CD8-positive, alpha-beta memory T cell (primary cell): ENCODE measurements at places on chromosomes 13 and 19.

GRCh38 chr19:41297628-41298347, 12.2 kb upstream of the CCDC97 start:
- no peak for DNase-seq

- DNase-seq = no peak
Measured at GRCh38 chr13:38759390-38759789, 72.5 kb downstream of the FREM2 start.

- no peak for DNase-seq
Measured at GRCh38 chr13:48979892-48980291, 4.2 kb downstream of the FNDC3A start.

DNA sequence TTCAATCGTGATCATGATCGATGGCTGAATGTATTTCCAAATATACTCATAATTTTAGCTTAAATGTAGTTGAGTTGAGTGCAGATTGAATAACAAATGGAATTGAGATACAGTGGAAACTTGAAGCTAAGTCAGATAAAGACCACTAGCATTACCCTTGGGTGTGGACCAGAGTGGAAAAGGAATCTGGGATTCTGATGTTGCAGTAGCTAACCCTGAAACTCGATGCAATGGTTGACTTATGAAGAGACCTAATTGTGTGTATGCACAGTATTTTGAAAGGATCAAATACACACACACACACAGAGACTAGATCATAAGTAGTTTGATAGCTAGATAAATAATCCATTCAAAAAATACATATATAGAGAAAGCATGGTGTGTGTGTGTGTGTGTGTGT, 135.8 kb downstream of the RXFP2 start:
- DNase-seq = no peak

DNA sequence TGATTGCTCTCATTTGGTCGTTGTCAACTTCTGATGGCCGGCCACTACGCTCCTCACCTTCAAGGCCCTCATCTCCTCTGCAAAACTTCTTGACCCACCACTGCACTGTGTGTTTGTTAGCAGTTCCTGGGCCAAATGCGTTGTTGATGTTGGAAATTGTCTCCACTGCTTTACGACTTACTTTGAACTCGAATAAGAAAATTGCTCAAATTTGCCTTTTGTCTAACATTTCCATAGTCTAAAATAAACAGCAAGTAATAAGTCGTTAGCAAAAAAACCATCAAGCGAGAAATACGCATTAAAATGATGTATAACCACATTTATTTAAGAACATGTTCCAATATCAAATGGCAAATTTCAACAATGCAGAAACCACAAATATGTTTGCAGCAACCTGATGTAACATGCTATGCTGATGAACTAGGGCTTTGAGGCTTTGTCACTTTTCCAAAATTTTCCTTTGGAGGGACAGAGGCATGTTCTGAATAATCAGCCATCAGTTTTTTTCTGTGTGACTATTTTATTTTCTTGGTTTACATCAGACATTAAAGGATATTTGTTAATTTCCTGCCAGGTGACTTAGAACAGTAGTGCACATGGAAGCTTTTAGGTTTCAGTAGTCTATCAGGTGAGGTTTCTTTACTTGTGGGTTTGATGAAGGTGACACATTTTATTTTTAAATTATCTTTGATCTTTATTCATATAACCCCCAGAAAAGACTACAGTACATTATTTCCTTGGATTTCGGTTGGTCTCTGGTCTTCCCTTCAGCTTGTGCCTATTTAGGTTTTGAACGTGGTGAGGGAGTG, 74.7 kb upstream of the TEX29 start:
- no peak for DNase-seq

DNA sequence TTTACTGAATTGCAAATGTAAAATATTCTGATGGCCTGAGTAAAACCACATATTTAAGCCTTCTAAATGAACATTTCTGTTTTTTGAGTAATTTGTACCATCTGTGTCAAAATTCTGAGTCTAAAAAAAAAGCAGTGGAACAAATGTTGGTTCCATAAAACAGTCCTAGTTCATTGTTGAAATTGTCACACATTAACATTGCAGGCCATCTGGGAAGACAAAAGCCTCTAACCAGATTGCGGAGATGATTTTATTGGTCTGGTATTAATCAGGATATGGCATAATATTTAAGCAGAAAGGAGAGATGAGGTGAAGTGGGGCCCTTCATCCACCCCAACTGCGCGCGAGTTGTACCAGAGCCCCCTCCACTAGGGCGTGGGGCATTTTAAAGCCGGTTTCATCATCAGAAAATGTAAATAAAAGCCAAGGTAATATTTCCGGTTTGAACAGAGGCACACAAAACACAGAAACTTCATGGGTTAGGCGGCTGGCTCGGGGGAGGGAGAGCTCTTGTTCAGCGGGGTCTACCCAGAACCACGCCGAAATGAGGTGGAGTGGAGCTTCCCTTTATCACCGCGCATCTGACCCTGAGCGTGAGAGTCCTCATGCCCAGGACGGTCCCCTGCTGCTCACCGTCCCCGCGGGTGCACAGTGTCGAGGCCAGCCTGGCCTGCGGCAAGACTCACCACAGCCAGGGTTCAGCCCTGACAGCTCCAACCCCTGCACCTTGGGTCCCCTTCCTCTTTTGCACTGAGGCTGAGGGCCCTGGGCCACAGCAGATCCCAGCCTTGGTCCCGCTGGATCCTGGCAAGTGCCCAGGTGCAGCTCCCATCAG, 169.2 kb downstream of the URI1 start:
- no peak for DNase-seq

GRCh38 chr13:68007576-68007975, 777.4 kb upstream of the PCDH9 start:
- no peak for DNase-seq

DNA sequence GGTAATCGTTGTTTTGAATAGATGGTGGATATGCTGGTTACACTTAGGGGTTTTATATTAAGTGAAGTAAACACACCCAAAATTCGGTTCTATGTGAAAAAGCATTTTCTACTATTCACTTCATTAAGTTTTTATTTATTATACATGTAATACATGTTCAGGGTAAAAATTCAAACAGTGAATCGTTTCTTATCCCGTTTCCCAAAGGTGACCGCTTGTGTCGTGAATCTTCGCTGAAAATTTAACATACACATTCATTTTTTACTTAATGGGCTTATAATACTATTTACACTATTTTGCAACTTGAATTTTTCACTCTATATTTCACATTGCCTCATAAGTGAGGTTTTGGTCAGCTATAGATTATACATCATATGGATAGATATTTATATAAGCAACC, 24.5 kb downstream of the IPO5 start:
- no peak for DNase-seq

DNA sequence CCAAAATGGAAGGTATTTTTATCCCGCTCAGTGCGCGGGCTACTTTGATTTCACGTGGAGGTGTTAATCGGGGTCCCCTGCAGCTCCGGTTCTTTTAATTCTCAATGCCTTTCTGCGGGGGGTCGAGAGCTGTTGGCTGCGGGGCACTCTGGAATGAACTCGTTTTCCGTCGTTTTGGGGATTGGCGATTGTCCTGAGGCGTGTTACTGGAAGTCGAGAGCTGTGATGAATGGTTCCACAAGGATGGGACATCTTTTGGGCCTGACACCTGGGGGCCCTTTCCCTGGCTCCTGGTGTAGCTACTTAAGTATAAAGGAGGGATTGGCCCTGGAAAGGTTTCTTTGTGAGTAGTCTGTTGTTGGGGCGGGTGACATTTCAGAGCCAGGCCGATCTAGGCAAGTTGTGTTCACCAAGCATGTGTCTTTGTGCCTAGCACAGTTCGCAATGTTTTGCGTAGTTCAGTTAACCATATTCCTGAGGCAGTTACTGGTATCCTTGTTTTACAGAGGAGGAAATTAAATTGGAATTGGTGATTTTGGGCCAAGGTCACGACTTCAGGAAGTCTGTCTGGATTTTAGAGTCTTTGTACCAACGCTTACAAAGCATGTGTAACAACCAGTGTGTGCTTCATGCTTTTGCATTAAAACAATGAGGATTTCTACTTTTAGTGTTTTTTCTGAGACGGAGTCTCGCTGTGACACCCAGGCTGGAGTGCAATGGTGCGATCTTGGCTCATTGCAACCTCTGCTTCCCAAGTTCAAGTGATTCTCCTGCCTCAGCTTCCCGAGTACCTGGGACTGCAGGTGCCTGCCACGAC, 846 bp downstream of the RPL13A start:
- no peak for DNase-seq

GRCh38 chr19:3849092-3849491, 19.7 kb downstream of the ZFR2 start:
- peak; percentile 36 for DNase-seq

GRCh38 chr19:588741-589692, 664 bp upstream of the HCN2 start:
- no peak for DNase-seq

- no peak for DNase-seq
Measured at GRCh38 chr13:91405240-91405639, 6.8 kb downstream of the GPC5 start.

- DNase-seq = no peak
Measured at GRCh38 chr19:50925734-50926133, 14.5 kb upstream of the KLK4 start.

- DNase-seq = no peak
Measured at GRCh38 chr13:100497389-100497788, 91.2 kb downstream of the GGACT start.

DNA sequence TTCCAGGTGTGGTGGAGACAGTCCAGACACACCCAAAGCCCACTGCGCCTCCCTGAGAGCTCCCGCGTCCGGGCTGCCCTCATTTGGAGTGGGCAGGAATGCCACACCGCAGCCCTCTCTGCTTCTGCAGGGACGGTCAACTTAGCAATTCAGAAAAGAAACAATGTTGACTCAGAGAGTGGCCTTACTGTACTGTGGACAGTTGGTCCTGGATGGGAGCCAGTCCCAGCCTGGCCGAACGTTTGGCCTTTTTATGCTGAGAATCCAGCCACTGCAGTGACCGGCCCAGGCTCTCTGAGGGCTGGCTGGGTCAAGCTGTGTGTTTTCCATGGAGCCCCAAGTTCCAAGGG, 7.2 kb downstream of the GAS6 start:
- DNase-seq = no peak

- peak; percentile 33 for DNase-seq
Measured at GRCh38 chr19:5340637-5341447, at the start of gene PTPRS. PTPRS (minus strand) TSS chr19:5340812; CDS start chr19:5286140, 54,672 bp downstream.

GRCh38 chr13:33184112-33184490, 101.5 kb downstream of the STARD13 start:
- no peak for DNase-seq

DNA sequence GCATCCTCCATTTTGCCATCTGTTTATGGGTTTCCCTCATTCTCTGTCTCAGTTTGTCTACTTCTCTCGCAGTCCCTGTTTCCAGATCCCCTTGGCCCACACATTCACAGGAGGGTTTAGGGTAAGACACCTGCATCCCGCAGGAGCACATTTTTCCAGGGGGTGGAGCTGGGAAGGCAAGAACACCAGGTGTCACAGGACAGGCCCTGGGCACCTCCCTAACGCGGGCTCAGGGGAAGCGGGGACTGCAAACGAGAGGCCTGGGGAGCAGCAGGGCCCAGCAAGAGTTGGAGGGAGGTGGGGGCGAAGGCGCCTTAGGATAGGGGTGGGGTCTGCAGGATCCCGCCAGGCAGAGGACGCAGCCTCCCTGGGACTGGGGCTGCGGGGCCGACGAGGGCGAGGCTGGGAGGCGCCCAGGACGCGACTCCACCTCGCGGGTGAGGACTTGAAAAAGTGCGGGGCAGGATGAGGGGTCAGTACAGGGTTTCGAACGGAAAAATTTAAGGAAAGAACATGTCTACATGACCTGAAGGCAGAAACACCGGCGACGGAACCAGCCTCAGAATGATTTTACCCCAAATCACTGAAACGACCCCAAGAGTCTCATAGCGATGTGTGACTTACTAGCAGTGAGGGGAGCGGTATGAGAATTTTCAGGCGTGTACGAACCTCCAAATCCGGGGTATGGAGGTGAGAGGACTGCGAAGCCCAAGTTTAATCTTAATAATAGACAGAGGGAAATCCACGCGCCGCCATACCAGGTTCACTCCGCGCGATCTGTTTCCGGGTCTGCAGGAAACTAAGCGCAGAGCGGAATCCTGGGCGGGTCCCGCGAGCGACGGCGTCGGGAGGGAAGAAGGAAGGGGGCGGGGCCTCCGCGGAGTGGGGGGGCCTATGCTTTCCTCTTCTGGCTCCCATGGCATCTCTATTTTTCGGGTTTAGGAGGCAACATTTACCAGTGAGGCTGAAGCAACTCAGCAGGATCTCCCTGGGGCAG, 7.1 kb upstream of the ERVV-2 start:
- no peak for DNase-seq

- no peak for DNase-seq
Measured at GRCh38 chr13:46489586-46490023, 63.4 kb upstream of the LRCH1 start.

DNA sequence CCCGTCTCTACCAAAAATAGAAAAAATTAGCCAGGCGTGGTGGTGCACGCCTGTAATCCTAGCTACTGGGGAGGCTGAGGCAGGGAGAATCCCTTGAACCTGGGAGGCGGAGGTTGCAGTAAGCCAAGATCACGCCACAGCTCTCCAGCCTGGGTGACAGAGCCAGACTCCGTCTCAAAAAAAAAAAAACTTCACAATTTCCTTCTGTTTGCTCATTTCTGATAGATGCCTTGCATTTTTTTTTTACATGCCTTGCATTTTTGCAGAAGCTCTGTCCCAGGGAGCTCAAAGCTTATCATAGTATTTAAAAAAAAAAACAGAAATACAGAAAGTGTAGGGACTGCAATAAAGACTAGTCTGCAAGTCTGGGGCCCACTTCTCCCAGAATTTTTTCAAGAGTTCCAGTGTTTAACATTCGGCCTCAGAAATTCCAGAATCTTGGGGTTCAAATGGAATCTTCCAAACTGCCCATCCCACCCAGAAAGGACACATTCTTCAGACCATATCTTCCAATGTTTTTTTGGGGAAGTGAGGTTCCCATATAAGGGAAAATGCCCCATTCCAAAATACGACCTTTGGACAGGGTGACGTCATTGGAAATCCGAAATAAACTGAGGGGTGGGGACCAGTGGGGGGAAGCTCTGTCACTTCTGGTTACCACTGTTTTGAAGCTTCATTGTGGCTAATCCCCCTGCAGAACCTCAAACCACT, 17.2 kb upstream of the RAB8A start:
- DNase-seq = no peak

GRCh38 chr13:109271555-109272541, 514.5 kb downstream of the IRS2 start:
- DNase-seq = no peak

DNA sequence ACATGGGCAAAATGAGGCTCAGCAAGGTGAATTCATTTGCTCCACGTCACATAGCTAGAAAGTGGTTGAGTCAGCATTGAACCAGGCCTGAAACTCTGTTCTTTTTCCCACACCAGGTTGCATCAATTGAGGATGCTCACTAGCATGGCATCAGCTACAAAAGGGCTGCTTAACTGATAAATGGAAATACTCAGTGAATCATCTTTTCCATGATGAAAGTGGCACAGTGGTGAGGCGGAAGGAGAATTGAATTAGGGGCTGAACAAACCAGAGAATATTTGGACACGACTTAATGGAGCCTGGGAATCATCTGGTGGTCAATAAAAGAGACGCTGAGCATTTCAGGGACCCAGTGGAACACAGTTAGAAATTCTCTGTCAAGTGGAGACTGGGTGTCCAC, 320.1 kb upstream of the MAB21L1 start:
- DNase-seq = no peak

DNA sequence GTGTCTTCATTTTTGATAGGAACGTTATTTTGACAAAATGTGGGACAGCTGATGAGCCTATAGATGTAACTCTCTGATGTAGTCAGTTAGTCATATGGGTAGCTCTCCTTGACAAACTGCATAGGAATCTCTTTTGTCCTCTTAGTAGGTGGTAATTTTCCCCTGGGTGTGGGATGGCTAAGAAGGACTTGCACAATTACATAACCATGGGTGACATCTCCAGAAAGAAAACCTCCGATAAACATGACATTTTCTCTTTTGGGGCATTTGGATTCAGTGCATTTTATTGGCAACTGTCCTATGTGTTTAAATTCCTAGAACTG, 41.8 kb downstream of the IGFL3 start:
- DNase-seq = no peak
